Right hindlimb (tissue), 1 donor: ENCODE measurements at places on chromosomes 11 and 22.
A peak's percentile ranks its signal among the peaks of the same experiment; 100 is the strongest.

DNA sequence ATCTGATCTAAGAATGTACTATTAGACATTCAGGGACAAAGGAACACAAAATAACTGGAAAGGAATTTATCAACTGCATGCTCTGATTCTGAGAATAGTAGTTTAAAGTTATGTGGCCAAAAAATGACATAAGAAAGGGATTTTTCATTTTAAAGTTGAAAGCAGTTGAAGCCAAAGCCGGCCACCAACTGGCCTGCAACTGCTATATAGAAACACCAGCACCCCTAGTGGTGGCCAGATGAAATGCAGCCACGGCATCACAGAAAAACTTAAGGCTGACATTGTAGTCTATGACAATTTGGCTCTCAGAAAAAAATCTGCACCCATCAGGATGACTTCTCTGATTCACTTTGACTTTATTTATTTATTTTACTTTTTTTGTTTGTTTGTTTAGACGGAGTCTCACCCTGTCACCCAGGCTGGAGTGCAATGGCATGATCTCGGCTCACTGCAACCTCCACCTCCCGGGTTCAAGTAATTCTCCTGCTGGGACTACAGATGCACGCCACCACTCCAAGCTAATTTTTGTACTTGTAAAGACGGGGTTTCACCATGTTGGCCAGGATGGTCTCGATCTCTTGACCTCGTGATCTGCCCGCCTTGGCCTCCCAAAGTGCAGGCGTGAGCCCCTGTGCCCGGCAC, 59.2 kb downstream of the SLC35F2 start:
- peak; percentile 54 for DNase-seq

DNA sequence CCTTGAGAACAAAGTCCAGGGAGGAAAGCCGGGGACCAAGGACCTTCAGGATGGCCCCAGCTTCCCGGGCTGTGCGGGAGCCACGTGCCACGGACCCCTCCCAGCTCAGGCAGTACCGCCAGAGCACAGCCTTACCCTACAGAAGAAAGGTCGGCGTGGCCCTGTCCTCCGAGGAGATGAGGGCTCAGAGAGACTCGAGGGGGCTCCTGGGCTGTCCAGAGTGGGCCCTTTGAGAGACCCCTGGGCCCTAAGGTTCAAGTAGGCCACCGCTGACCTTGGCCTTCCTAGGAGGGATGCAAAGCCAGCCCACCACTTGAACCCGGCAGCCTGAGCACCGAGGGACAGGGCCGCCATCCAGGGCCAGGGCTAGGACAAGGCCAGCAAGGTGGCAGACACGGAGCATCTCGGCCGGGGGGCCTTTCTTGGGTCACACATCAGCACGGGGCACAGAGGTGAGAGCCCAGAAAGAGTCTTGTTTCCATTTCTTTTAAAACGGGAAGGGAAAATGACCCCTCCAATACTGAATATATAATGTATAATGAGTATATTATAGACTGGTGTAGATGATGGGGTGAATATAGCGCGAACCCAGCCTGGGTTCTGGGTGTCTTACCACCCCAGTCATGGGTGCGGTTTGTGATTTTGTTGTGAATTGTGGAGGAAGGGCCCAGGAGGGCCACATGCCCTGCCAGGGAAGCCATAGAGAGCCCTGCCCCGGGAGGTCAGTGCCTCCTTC, 34.4 kb upstream of the PPARA start:
- peak; percentile 49 for DNase-seq

DNA sequence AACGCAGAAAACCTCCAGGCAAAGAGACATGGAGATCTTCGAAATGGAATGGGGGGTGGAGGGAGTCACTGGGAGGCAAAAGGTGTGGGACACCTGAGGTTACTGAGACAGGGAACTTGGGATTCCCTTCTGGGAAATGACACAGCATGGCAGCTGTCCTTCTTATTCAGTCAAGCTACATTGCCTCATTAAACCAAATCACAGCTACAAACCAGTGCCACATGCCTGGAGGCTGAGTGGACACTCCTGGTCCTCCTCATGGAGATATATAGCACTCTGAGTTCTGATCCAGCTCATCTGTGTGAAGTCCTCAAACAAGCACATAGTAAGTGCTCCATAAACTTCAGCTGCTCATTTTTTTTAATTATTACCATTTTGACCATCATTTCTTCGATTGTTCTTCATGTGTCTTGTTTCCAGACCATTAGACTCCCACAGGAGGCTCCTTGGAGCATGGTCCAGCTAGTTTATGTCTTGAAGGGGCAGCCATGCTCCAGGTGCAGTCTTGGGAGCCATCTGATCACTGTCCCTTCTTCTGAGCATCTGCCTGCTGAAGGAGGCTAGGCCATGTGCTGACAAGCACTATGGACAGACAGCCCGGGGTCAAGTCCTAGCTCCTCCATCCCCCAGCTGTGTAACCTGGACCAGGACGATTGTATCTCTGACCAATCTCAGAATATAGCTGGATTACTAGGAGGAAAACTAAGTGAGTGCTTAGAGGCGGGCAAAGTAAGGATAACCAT, 9.7 kb upstream of the FXYD2 start:
- DNase-seq, result no peak

DNA sequence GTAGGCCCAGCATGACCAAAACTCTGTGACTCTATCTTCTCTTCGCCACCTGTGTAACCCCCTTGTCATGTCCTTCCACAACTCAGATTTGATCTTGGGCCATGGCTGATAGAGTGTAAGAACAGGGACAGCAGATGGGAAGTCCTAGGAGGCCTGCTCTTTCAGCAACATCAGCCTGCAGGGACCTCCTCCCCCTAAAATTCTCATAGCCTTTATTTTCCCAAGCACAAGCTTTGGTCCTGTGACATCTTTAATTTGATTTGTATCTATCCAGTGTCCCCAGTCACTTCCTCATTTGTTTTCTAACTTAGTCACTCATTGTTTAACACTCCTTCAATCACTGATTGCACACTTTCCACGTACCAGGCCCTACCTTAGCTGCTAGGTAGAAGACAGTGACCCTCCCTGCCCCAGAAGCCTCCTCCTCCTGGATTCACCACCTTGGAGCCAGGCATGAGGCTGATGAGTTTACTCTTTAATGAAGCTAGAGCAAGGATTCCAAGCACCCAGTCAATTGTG, 5.3 kb downstream of the UBQLN3 start:
- no peak for DNase-seq

- no peak for DNase-seq
Observed at GRCh38 chr11:86476109-86476861, 101.6 kb downstream of the CCDC81 start.

GRCh38 chr11:19907008-19907579, 194.5 kb downstream of the NAV2 start:
- DNase-seq, result no peak

GRCh38 chr11:45926001-45926401, 3.5 kb downstream of the LARGE2 start:
- peak; percentile 29 for DNase-seq

- DNase-seq, result no peak
Observed at GRCh38 chr11:114074546-114075343, 15.2 kb downstream of the ZBTB16 start.

DNA sequence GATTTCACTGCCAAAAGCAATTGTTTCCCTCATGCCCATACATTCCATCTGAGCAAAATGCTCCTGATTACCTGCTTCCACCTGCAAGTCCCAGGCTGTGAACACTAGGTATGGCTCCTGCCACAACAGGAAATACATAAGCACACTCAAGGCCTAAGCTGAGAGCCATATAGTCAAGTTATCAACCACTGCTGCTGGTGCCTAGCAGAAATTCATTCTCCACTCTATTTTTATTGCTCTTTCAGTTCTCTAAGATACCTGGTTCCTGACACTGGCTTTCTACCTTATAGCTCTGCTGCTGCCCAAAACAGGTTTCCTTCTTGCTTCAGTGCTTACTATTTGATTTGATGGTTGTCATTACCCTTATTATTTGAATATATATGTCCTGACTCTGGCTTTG, 31.6 kb downstream of the SLC36A4 start:
- no peak for DNase-seq

DNA sequence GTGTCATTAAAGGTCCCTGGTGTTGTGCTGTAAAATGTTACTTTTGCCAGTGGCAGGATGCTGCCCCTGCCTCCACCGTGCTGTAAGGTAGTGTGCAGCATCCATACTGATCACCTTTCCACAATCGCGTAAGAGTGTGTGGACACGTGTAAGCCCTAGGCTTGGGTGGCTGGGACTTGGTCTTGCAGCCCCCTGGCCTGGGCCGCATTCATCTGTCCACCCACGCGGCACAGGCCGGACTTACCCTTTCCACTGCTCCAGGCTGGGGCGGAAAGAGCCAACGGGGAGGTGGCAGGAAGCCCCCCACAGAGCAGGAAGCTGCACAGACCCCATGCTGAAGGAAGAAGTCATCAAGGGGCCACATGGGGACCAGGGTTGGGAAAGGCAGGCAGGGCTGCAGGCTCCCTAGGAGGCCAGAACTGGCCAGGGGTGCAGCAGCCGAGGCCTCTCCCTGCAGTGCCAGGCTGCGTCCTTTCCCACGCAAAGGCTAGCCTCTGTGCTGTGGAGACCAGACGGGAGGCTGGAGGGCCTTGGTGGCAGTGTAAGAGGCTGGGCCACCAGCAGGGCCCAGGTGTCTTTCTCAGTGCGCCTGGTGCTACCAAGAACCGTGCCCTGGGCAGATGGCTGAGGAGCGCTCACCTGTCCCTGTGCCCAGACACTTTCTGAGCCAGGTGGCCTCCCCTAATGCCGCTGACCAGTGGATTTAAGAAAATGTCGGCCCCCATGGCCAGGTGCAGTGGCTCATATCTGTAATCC, 11.7 kb upstream of the TMEM191C start:
- no peak for DNase-seq

- no peak for DNase-seq
Observed at GRCh38 chr22:44758344-44758973, 6.1 kb downstream of the ARHGAP8 start.

- no peak for DNase-seq
Observed at GRCh38 chr11:114794048-114794684, 115.8 kb downstream of the NXPE2 start.

DNA sequence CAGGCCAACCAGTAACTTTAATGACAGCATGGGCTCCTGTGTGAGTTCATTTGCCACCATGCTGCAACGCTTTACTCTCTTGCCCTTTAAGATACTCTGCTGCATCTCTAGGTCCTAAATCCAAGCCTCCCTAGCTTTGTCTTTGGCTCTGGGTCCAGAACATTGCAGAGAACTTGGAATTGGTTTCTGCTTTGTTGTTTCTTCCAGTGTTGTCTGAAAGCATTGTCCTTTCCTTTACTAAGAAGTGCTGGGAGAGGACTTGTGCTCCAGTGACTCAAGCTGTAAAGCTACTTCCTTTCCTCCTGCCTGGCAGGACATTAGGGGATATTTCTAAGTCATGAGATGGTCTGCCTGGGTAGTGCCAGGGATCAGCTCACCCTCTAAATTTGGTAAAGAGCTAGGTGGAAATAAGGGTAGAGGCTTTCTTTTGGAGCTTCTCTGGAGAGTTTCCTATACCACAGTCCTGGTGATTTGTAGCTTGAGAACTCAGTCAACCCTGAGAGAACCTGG, 202.5 kb upstream of the CADM1 start:
- no peak for DNase-seq

GRCh38 chr11:123851110-123851509, 34.4 kb downstream of the TMEM225 start:
- DNase-seq, result no peak

GRCh38 chr11:12472401-12473005, 95.1 kb downstream of the PARVA start:
- DNase-seq, result no peak

- DNase-seq, result no peak
Observed at GRCh38 chr11:57735619-57736298, 5.5 kb upstream of the SELENOH start.

GRCh38 chr22:39661842-39662685, 91.5 kb downstream of the CACNA1I start:
- no peak for DNase-seq

GRCh38 chr22:29737251-29738117, 17.7 kb downstream of the CABP7 start:
- peak; percentile 59 for DNase-seq

DNA sequence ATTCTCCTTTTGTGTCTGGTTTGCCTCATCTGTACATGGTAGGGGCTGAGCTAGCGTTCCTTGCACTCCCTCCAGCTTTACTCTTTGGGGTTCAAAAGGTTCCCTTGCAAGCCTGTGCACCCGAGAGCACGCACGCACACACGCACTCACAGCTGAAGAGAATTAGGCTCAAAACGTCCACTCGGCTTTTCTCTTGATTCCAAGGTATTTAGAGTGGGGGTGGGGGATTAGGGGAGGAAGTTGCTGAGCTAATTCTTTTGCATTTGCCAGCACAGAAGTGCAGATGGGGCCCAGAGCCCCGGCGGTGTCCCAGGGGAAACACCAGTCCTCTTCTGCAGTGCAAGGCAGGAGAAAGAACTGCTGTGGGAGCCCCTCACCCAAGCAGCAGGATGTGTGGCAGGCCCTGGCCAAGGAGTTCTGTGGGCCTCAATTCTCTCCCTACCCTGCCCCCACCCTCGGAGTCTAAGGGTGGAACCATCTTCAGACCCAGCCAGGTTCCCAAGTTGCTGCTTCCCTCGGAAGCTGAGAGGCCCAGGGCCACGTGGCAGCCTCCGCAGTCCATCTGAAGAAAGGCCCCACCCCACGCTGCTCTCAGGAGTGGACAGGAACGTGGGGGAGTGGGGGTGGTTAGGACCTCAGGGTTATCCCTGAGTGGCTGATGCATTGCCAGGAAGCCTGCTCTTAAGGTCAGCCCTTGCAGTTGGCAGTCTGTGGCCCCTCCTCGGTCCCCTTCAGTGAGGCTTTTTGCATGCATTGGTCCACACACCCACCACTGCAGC, 3.8 kb upstream of the KCNQ1OT1 start:
- DNase-seq, result peak; percentile 82

- no peak for DNase-seq
Observed at GRCh38 chr11:124791626-124792341, 8.4 kb downstream of the MSANTD2 start.

DNA sequence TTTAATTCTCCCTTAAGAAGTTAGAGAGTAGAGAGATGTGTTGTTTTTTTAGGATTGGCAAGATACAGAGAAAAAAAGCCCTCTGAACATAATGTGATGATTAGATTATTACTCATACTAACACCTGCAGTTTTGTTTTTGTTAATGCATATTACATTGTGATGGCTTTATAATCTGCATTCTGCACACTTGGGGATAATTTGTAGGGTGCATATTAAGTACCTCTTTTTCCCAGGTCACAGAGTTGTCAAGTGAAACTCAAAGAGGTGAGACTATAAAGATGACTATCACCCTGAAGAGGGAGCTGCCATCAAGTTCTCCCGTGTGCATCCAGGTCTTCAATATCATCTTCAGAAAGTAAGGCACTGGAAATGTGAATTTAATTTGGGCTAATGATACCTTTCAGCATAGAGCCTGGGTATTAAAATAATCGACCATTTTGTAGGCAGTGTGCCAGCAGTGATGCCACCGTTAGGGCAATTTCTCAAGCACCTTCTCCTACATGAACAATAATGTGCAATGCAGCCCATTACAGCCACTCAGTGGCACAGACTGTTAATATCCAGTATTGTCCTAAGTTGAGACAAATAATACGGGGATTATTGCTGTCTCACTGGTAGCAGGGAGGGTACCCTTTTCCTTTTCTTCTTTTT, 16.2 kb downstream of the PIWIL4 start:
- DNase-seq, result no peak

- no peak for DNase-seq
Observed at GRCh38 chr11:1073851-1074243, 827 bp upstream of the MUC2 start.

GRCh38 chr11:26741036-26741435, 19.2 kb upstream of the SLC5A12 start:
- no peak for DNase-seq
